Stimulated activated CD4-positive, alpha-beta T cell treated with anti-CD3 and anti-CD28 coated beads, Interleukin-4, amount 100 ng/mL, for 24 hours (primary cell): ENCODE measurements at places on chromosomes 1 and 21.

DNA sequence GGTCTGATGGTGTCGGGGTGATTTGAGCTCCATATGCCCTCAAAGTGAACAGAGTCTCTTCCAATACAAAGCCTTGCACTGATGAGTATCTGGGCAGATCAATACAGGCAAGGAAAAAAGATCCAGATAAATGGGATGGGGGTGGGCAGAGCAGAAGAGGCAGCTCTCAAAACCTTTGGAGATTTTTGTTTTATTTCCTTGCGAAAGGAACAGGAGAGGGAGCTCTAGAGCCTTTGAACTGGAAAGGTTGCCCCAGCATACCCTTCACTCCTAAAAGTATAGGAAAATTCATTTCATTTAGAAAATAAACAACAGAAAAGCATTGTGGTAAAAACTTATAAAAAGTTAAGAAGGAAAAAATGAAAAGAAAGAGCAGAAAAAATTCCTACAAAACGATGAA, 31.4 kb upstream of the OLIG2 start:
- DNase-seq = no peak

- DNase-seq = no peak
Measured at GRCh38 chr1:161952607-161953172, 71.0 kb downstream of the OLFML2B start.

- no peak for DNase-seq
Measured at GRCh38 chr1:64471218-64472039, 1.5 kb downstream of the CACHD1 start.

- no peak for DNase-seq
Measured at GRCh38 chr1:108345776-108346531, 102.1 kb upstream of the NBPF4 start.

- DNase-seq = no peak
Measured at GRCh38 chr1:208160259-208160819, 83.8 kb downstream of the PLXNA2 start.

GRCh38 chr1:12540580-12541273, 77.3 kb downstream of the DHRS3 start:
- no peak for DNase-seq

DNA sequence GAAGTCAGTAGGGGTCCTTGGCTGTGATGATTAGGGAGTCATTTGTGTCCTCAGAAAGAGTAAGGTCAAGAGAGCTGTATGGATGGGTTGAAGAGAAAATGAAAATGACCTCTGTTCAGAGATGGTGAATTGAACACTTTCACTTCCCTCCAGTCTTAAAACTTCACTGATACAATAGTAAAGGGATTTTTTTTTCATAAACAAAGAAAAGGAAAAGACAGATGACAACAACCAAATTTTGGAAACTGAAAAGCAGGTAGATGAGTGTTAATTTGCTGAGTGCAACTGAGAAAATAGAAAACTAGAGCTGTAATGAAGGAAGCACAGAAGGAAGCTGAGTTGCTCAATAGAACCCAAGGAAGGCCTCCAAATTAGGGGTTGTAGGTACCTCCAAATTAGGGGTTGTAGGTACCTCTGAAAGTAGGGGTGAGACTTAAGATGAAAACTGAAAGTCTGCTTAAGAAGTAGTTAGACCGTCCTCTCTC, 14.8 kb upstream of the S1PR1 start:
- no peak for DNase-seq
